ENCODE measurements at places on chromosomes 16 and 17.

DNA sequence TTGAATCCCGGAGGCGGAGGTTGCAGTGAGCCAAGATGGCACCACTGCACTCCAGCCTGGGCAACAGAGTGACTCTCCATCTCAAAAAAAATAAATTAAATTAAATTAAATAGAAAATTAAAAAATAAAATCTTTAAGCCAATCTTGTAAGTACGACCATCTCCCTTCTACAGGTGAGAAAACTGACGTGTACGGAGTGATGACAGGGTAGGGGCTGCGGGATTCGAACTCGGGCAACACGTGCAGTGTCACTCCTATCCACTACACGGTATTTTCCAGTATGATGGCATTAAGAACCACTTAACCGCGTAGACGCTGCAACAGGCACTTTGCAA, 762 bp downstream of the WDR59 start:
- no peak for DNase-seq

DNA sequence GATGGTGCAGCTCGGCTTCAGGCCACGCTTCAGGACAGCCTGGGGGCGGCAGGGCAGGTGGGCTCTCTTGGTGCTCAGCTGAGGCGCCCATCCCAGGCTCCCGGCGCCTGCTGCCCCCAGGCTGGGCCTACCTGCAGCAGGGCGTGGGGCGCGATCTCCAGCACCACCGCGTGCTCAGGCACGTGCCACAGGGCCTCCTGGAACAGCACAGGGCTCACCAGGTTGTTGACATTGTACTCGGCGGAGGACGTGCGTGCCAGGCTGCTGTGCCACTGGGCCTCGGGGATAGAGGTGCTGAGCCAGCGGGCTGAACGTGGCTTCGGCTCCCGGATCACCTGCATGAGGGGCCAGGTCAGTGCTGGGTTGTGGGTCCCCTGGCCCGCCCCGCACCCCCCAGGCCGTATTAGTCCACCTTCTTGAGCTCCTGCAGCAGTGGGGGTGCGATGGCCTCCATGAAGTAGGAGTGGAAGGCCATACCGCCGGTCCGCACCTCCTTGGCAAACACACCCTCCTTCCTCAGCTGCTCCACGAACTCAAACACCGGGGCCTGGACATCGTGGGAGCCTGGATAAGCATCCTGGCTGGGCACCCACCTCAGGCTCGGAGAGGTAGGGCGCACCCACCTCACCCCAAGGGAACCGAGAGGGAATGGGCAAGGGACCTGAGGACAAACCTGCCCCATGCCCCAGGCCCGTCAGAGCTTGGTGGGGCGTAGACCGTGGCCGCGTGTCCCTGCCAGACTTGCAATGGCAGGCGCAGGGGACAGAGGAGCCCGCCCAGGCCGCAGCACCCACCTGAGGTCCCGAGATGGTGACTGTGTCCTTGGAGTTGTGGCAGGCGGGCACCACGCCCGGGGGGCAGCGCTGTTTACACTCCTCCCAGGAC, 9.0 kb downstream of the FASN start:
- DNase-seq, result no peak

DNA sequence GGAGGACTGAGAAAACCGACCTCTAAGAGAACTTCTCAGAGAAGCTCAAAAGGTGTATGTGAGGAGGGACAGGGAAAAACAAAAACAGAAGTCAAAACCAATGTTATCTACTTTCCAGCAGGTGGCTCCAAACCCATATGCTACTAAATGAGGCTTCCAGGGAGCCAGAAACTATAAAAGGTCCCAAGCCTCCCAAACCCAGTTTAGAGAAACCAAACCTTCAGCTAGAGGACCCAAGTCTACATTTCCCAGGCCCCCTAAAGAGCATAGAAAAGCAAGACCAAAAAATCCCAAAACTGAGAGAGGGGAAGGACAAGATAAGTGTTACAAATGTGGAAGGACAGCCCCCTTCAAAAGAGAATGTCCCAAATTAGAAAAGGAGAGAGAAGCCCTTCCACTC, 3.7 kb downstream of the HPR start:
- no peak for DNase-seq

GRCh38 chr16:86826941-86827340, 248.6 kb downstream of the FOXL1 start:
- no peak for DNase-seq

GRCh38 chr16:8874388-8874787, 5.6 kb upstream of the CARHSP1 start:
- no peak for DNase-seq

All from activated CD4-positive, alpha-beta T cell treated with anti-CD3 and anti-CD28 coated beads, Interleukin-2, amount 50 U/mL, for 24 hours (primary cell).